Right kidney (tissue), 9 donors: ENCODE measurements at places on chromosomes 7 and 10.

DNA sequence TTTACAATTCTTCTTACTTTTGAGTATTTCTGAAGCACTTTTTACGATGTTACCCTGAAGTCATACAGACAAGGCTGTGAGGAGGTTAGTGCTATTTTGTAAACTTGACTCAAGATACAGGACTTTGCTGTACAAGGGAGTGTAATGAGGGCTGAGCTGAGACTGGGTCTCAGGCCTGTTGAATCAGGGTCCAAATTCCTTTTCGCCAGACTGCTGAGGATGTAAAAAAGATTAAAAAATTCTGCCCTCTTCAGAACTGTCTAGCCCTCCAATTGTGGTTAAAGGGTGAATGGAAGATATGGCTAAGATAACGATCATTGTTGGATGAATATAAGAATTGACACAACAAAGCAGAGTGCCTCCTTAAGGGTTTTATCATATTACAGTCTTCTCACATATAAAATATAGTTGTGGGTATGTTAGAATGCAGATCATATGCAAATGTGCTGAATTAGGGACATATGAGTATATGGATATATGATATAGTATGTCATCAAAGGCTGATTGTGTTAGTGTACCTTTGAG lies 165.4 kb downstream of the SUGCT start:
- DNase-seq: no peak

DNA sequence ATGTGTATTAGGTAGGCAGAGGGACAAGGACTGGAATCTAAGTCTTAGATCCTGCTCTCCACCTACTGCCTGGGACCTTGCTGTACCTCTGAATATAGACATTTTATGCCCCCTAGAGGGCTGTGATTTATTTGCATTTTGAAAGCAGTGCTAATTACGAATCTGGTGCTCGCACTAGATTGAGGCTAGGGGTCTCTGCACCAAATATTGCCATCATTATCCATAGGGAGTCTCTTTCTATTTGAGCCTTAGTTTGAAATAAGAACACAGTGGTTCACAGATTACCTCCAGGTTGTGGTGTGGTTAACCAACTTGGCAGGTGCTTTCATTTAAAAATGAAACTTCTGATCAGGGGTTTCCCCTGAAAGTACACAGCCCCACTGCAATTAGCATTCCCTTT lies 41.8 kb downstream of the CNNM1 start:
- no peak for DNase-seq

- DNase-seq: no peak
These were observed 388.2 kb upstream of the AKR1E2 start for GRCh38 chr10:4437791-4438190.

- no peak for DNase-seq
These were observed 20.5 kb downstream of the STRA8 start for GRCh38 chr7:135253851-135254771.

GRCh38 chr7:143492799-143493739 lies 15.4 kb downstream of the TAS2R41 start:
- no peak for DNase-seq
